Stimulated activated CD8-positive, alpha-beta memory T cell treated with anti-CD3 and anti-CD28 coated beads, Interleukin-2, amount 100 ng/mL, for 48 hours (primary cell): ENCODE measurements at places on chromosomes 3 and 15.

GRCh38 chr3:148319161-148319915 lies 378.4 kb upstream of the AGTR1 start:
- no peak for DNase-seq

GRCh38 chr3:14564741-14565140 lies 24.6 kb upstream of the GRIP2 start:
- no peak for DNase-seq

DNA sequence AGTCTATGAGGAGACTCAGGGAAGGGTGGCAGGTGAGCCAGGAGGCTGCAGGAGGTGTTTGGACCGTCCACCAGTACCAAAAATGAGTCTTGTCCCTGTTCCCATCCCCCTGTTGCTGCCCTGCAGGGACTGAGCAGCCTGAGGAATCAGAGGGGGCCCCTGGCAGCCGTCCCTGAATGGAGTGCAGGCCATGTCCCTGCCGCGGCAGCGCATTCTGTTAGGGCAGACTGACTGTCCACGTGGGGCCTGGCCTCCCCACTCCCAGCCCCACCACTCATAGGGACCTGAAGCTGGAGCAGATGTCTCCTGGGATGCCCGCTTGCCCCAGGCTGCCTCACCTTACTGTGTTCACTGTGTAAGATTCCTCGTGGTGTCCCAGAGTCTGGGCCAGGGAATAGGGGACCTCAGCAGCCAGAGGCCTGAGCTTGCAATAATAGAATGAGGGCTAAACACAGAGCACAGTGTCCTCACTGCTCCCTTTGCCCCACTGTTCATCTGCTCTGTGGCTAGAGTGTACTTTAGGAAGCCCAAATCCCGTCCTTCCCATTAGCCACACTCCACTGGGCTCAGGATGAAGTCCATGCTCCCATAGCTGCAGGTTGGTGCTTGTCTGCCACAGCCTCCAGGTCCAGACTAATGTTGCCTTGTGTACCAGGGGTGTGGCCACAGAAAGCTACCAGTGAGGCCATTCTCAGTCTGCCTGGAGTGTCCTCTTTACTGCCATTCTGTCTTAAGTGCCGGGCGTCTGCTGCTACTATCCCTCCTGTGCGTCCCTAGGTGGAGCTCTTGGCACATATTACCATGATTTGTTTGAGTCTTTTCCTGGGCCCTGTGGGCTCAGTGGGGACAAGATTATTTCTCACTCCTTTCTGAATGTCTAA lies 63.2 kb downstream of the HCN4 start:
- no peak for DNase-seq

- DNase-seq = no peak
Measured at GRCh38 chr15:78110096-78110495, 17.7 kb downstream of the SH2D7 start.

DNA sequence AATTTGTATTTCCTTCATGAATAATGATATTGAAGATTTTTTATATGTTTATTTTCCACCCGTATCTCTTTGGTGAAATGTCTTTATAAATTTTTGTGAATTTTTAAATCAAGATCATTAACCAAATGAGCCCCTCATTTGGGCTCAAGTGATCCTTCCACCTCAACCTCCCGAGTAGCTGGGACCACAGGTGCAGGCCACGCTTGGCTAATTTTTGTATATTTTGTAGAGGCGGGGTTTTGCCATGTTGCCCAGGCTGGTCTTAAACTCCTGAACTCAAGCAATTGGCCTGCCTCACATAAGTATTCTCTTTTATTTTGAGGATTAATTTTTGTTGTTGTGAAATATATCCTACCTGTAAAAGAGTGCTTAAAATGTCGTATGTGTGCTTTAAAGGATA lies 4.9 kb downstream of the BBS4 start:
- DNase-seq = no peak

DNA sequence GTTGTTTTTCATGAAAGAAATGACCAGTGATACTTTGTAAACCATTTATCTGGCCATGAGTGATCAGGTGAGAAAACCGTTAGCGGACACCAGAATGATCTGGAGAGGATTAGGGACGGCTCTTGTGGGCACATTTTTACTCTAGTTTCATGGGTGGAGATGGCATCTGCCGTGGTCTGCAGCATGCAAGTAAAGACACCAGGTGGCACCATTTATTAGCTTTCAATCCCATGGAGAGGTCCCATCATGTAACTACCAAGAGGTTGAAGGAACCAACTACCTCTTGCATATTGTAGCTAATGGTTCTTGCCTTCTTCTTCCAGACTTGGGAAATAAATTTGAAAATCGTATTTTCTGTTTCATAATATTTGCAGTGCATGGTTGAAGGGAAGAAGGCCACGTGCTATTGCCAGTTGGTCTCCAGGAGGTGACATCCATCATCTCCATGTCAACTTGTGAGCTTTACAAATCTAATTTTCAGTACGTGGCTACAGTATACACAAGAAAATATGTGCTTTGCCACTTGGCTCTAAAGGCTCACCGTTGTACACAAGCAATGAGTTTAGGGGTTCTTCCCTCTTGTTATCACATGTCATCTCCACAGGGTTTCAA lies 1.5 kb upstream of the MAPKBP1 start:
- no peak for DNase-seq
